Anterior cingulate cortex (tissue), 58 donors: ENCODE measurements at places on chromosomes 4 and X.

DNA sequence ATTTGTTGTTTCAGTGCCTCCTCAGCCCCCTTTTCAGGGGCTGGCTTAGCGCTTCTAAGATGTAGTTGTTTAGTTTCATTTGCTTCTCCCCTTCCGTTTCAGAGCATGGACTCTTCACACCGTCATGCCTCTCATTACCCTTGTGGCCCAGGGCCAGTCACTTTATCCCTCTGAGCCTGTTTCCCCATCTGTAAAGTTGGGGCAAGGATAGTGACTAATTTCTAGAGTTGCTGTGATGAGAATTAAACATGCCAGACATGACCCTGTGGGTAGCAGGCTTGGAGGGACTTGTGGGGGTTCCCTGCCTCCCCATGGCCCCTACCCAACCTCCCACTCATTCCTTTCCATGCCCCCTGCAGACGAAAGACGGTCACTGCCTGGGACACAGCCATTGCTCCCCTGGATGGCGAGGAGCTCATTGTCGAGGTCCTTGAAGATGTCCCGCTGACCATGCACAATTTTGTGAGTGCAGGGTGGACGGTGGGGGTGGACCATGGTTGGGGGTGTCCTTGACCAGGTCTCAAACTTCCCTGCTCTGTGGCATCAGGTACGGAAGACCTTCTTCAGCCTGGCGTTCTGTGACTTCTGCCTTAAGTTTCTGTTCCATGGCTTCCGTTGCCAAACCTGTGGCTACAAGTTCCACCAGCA, 3.6 kb downstream of the ARAF start:
- DNase-seq = no peak

GRCh38 chrX:42954880-42955279, 176.9 kb upstream of the PPP1R2C start:
- no peak for DNase-seq

DNA sequence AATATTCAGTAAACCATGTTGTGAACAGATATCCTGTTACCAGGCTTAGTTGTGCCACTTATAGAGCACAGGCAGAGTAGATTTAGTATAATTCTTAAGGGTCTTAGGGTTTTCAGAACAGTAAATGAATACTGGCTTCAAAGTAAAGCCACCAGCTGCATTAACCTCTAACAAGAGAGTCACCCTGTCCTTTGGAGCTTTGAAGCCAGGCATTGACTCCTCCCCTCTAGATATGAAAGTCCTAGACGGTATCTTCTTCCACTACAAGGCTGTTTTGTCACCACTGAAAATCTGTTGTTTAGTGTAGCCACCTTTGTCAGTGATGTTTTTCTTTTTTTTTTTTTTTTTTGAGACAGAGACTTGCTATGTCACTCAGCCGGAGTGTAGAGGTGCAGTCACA, 77.7 kb downstream of the ALPK1 start:
- no peak for DNase-seq

GRCh38 chr4:8761167-8761823, 110.3 kb downstream of the HMX1 start:
- no peak for DNase-seq
